Activated CD4-positive, alpha-beta T cell treated with anti-CD3 and anti-CD28 coated beads for 48 hours (primary cell): ENCODE measurements at places on chromosomes 12 and 14.

- DNase-seq: no peak
Observed at GRCh38 chr14:21258005-21258888, 11.0 kb downstream of the HNRNPC start.

GRCh38 chr14:53016491-53016890 is 65.6 kb upstream of the FERMT2 start:
- DNase-seq: no peak

- no peak for DNase-seq
Observed at GRCh38 chr14:78790271-78790670, 620.1 kb downstream of the NRXN3 start.

DNA sequence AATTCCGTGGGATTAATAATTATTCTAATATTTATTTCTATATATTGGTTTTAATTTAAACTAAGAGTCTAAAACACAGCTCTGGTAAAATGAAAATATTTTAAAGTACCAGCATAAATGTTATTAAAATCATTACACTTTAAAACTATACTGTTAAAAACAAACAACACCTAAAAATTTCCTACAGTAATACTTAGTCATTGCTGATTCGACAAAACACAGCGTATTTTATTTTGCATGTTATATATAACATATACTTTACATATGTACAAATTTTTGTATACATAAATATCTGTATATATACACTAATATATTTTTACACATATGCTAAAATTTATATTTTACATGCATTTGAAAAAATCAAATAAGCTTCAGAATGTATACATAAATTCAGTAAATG is 6.0 kb upstream of the PCNX4 start:
- no peak for DNase-seq

- DNase-seq: no peak
Observed at GRCh38 chr14:101695659-101696058, 65.8 kb upstream of the PPP2R5C start.

DNA sequence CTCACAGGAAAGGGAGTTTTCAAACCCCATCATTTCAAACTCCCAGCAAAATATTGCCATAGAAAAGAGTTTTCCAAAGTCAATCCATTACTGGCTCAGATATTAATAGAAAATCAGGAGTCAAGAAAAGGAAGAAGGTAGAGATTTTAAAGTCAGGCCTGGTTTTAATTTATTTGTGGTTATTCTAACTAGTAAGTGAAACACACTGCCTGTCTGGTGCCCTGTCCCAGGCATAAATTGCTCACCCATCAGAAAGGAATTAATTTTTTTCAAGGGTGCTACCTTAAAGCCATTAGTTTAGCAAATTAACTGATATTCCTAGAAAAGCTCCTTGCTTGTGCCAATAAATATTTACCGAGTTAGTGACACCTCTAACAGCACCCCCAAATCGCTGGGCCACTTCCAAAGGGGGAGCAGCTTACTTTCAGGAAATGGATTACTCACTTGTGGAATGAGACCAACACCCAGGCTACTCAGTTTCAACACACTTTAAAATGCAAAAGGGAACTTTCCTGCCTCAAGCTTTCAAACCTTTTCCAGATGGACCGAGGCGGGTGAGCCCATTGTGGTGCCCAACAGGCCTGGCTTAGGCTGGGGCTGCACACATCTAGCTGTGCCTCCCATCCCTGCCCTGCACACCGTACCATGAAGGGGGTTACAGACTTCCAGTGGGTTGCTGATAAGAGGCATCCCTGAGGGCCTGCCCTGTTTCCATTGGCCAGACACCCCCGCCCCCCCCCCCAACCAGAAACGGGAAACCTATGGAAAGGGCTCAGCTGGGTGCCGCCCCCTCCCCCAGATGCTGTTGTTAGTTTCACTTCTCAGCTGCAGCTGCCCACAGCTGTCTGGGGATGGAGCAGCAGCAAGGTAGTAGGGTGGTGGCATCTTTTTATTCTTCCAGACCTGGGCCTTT is 117.2 kb downstream of the SAMD4A start:
- no peak for DNase-seq

DNA sequence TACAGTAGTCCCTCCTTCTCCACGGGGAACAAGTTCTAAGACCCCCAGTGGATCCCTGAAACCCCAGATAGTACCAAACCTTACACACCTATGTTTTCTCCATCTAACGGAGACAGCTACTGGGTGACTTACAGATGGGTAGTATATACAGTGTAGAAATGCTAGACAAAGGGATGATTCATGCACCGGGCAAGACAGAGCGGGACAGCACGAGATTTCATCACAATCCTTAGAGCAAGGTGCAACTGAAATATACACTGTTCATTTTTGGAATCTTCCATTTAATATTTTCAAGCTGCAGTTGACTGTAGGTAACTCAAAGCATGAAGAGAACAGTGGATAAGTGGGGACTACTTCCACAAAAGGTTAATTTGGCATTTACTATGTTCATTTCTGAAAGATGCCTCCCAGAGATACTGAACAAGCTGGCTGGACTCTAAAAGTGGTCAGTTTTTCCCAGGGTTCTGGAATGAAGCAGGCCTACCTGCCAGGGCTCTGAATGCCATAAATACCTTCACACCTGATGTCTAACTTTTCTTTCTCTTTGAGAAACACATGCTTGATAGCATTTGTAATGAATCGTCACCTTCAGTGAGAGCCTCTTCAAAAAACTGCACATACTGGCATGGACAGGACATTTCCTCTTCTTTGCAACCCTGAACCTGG is 127.7 kb upstream of the FOXN3 start:
- no peak for DNase-seq

DNA sequence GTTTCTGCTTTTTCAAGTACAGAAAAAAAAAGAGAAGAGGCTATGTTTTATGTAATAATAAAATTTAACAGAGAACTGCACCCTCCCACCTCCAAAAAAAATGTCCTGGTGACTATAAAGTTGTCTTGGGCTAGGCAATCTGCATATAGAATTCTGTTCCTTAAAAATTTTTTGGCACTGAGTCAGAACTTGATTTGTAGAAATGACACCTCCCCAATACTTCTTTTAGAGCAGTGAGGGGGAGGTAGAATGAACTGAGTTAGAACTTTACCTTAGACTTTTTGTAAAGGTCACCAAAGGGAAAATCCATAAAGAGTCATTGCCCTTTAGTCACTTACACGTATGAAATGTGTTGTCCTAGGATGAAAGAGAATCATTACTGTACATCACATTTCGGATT is 80.0 kb downstream of the BTG1 start:
- DNase-seq: no peak

DNA sequence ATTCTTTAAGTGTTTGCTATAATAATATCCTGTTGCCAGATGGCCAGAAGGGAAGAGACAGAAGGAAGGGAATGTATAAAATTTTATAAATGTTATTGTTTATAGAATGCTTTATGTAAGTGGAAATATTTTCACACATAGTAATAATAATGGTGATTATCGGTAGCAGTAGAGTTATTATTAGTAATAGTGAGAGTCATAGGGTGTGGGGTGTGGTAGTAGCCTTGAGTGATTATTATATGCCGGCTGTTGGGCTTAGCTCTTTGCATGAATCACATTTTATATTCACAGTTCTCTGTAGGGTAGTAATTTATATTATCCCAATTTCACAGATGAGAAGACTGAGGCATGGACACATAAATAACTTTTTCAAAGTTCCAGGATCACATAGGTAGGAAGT is 391.4 kb downstream of the C12orf75 start:
- DNase-seq: no peak

GRCh38 chr12:78095623-78096022 is 264.9 kb downstream of the NAV3 start:
- DNase-seq: no peak

DNA sequence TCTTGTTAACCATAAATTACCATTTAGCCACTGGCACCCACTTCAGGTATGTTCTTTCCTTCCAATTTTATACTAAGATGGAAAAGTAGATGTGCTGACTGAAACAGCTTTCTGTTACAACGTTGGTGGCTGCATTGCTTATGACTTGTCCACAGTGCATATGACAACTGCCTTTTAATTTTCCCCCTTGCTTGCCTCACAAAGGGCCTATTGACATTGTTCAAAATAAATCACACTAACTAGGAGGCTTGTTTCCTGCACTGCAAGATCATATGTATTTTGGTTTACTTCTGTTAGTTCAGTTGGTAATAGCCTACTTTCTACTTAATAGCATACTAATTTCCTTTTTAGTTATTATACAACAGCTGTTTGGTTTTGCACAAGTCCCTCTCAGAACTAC is 55.4 kb downstream of the SCAF11 start:
- no peak for DNase-seq

DNA sequence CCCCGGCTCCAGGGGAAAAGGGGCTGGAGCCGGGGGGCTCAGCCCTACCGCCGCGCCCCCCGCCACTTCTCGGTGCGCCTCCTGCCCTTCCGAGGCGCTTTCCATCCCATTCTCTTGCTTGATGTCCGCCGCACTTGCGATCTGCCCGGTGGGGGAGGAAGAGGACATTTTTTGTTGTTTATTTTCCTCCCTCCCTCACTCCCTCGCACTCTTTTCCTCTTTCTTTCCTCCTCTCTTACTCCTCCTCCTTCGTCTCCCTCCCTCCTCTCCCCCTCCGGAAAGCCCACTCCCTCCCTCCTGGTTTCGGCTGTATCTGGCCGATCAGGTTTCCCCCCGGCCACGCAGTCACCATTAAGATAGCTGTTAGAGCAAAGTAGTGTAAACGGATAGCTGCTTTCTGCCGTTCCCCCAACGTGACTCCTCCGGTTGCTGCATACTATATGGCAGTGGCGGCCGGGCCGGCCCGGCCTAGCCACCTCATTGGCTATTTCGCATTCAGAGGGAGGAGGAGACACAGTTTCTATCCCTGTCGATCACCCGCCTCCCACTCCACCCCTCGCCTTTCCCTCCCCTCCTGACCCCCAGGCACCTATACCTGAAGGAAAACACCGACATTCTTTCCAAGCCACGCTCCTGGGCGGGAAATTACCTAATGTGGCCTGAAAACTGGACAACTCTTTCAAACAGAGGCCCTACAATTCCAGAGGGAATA is at the start of gene SIX4:
Gene SIX4 (minus strand): TSS at position 445 of the 712 bp plus-strand sequence. CDS start 277 bp downstream, at position 168.
- peak; percentile 41 for DNase-seq

DNA sequence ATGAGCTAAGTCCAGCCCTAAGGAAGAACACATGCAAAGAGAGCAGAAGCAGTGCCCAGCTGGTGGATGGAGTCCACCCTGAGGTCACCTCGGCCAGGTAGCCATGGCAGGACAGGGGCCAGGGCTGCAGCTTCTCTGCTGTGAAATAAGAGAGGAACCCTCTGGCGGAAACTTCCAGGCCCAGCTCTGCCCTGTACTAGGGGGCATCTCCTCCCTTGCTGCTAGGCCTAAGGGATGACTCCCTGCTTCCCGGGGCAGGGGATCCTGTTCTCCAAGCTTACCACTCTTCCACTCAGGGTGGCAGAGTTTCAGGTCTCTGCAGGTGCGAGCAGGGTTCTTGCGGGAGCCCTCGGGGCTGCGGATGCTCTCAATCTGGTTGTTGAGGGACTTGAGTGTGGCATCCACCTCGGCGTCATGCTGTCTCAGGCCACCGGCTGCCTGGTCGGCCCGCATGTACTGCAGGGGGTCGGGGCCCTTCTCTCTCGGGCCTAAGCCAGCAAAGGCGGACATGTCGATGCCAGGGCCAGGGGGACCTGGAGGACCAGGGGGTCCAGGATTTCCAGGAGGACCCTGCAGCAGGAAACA is 11.7 kb downstream of the TMEM106C start:
- no peak for DNase-seq

DNA sequence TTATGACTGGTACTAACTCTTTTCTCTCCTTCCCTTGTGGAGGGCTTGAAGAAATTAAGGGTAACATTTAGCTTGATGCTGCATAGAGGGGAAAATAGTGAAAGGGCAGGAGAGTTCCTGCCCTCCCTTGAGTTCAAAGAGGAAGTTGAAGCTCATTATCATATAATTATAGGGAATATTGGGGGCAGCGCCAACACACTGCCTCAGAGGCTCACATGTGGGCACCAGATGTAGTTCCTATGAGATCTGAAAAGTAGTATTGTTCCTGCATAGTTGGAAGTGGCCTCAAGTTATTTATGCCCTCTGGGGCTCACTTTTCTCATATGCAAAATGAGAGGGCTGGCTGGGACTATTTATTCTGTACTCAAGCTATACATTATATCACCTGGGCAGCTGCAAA is 33.0 kb upstream of the FGF23 start:
- no peak for DNase-seq

GRCh38 chr14:72636871-72637270 is 257.0 kb downstream of the DPF3 start:
- DNase-seq: no peak

- DNase-seq: no peak
Observed at GRCh38 chr14:54120260-54120659, 163.6 kb upstream of the BMP4 start.

- DNase-seq: peak; percentile 18
Observed at GRCh38 chr12:9906873-9907272, 25.3 kb downstream of the CLEC2A start.
